ENCODE measurements at places on chromosomes 1 and 21. TPM values are rescaled to one million over a fixed set of nuclear protein-coding genes. Genes with fewer than 3 reads are reported as not detected.

CELA2B gene
- 0.16 TPM for polyA plus RNA-seq

GRCh38 chr1:47406966-47407365 lies 9.1 kb upstream of the FOXE3 start:
- DNase-seq, result no peak

DNAI4 gene
- polyA plus RNA-seq, result 4.9 TPM

GNG12 gene
- polyA plus RNA-seq, result 19.3 TPM

S100A1 gene
- 3.4 TPM for polyA plus RNA-seq

GRCh38 chr1:218384581-218384993 lies 39.5 kb downstream of the TGFB2 start:
- DNase-seq, result no peak

GRCh38 chr1:46675549-46676314 lies 4.1 kb downstream of the TEX38 start:
- no peak for DNase-seq

KRTAP19-5 gene
- 0.91 TPM for polyA plus RNA-seq

LIX1L gene
- 22.0 TPM for polyA plus RNA-seq

PPIAL4G gene
- 0.11 TPM for polyA plus RNA-seq

UTS2 gene
- polyA plus RNA-seq, result 6.6 TPM

DNA sequence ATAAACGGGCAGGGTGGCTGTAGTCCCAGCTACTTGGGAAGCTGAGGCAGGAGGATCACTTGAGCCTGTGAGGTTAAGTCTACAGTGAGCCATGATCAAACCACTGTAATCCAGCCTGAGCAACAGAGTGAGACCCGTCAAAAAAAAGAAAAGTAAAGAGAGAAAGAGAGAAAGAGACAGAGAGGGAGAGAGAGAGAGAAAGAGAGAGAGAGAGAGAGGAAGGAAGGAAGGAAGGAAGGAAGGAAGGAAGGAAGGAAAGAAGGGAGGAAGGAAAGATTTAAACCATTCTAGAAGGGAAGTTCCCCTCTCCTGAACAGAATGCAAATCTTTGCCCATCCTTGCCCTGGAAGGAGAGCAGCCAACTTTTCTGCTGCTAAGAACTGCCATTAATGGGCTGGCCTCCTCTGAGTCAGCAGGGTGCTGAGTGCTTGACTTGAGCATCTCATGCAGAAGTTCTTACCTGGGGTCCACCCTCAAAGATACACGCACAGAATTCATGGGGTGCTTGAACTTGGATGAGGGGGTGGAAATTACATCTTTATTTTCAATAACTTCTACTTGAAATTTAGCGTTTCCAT lies 24.5 kb upstream of the TARDBP start:
- no peak for DNase-seq

NHLH1 gene
- polyA plus RNA-seq, result 0.43 TPM

KANK4 gene
- polyA plus RNA-seq, result 0.21 TPM

GRCh38 chr1:209421978-209422680 lies 161.4 kb upstream of the CAMK1G start:
- no peak for DNase-seq

DNA sequence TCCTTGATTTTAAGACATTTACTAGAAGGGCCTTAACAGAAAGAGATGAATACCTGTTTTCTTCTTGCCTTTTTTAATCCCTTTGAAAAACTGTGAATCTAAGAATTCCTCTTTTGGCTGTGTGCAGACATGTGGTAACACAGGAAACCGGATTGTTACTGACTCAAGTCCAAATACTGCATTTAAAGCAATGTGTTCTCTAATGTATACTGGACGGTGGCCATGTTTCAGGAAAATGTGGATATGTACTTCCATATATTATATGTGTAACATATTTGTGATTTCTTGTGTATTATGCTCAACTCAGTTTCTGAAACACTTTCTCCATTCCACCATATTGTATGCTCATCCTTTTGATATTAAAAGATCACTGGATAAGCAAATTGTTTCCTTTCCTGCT lies 185.1 kb downstream of the LRRC7 start:
- DNase-seq, result no peak

- DNase-seq, result no peak
These were observed 153.9 kb upstream of the SPAG17 start for GRCh38 chr1:118338936-118339335.

GRCh38 chr1:200392625-200393185 lies 17.1 kb downstream of the ZNF281 start:
- DNase-seq, result no peak

- DNase-seq, result no peak
These were observed 108.0 kb upstream of the KCTD3 start for GRCh38 chr1:215459136-215459535.

KRTAP10-12 gene
- polyA plus RNA-seq, result not detected
